NB4 (cell line): ENCODE measurements at places on chromosomes 16 and 17.

- no peak for DNase-seq
Measured at GRCh38 chr16:1673424-1674151, 4.5 kb upstream of the JPT2 start.

- DNase-seq, result no peak
Measured at GRCh38 chr16:55367301-55367811, 43.4 kb downstream of the IRX6 start.

DNA sequence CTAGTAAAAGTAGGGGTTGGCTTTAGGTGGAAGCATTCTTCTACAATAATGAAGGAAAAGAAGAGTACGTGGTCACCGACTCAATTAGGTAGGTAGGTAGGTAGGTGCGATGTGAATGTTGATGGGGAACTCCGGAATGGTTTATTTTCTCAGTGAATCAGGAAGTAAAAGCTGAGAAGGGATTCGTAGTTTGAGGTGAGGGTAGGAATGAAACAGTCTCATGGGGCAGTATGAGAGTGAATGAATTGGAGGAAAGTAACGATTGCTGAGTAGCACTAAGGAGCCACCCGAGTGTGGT lies 13.9 kb downstream of the PER1 start:
- DNase-seq, result no peak

- peak; percentile 86 for DNase-seq
Measured at GRCh38 chr17:18217412-18218015, 7.9 kb upstream of the LLGL1 start.

- DNase-seq, result no peak
Measured at GRCh38 chr16:91484-91883, 13.5 kb downstream of the MPG start.

GRCh38 chr17:81990836-81991683 lies 13.6 kb downstream of the ASPSCR1 start:
- DNase-seq, result no peak

- peak; percentile 96 for DNase-seq
Measured at GRCh38 chr16:72927199-72928089, 120.5 kb downstream of the ZFHX3 start.

DNA sequence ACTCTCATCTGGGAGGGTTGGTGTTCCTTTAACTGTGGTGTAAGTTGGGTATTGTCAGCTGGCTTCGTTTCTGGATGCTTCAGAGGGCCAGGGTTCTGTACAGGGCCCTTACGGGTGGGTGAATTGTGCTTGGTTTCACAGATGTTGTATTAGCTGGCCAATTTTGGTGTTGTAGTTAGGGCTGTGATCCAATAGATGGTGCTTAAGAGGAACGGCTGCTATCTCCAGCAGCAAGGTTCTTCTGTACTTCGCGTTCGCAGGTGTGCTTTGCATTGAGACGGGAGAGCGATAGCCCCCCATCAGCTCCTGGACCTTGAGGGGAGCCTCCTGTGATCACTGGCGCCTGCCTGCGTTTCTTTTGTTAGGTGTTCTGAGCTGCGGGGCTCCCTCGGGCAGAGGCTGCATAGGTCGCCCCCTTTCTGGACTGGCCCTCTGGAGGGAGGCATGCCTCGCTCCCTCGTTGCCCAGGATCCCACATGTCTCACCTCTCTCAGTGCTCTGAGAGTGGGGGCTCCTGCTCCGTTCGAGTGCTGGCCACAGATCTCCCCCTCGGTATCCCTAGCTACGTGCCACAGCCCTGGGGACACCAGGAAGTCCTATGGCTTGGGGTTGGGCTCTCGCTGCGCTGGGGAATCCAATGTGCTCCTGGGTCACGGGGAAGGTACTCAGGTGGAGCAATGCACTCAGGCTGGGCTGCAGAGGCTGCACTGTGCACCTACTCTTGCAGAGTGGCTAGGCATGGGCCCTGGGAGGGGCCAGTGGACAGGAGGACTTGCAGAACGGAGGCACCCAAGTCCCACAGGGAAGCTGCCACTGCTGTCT lies 837 bp upstream of the PRDM7 start:
- peak; percentile 86 for DNase-seq

DNA sequence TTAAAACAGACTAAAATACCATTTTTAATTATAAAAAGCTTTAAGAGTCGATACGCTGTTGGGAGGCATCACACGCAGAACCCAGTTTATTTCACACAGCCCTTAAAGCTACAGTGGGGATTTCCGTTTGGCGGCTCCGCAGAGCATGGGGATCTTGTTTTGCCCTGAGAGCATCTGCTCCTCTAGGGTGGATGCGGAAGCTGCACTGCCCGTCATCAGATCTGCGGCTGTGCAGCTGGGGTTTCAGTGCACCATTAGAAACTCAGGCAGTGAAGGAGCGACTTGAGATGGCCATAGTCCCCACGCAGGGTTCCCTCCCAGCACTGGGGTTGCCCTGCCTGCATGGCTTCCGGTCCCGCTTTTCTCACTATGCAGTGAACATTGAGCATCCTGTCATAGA lies 62.2 kb upstream of the CHMP6 start:
- no peak for DNase-seq

DNA sequence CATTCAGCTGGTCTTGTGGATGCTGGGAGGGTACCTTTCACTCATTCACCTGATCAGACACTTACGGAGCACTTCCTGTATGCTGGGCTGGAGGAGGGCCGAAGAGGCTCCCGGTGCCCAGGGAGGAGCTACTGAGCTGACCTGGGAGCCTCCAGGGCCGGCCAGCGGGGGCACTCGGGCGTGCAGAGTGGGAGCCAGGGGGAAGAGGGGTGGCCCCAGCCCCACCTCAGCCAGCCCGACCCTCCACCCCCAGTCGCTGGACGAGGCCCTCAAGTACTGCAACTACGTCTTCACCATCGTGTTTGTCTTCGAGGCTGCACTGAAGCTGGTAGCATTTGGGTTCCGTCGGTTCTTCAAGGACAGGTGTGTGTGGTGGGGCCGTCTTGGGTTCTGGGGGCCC lies 10.3 kb downstream of the TPSG1 start:
- DNase-seq, result no peak

- DNase-seq, result no peak
Measured at GRCh38 chr17:62920300-62920699, 45.7 kb upstream of the TANC2 start.

- DNase-seq, result peak; percentile 52
Measured at GRCh38 chr17:72726936-72727335, 365.6 kb downstream of the SLC39A11 start.

DNA sequence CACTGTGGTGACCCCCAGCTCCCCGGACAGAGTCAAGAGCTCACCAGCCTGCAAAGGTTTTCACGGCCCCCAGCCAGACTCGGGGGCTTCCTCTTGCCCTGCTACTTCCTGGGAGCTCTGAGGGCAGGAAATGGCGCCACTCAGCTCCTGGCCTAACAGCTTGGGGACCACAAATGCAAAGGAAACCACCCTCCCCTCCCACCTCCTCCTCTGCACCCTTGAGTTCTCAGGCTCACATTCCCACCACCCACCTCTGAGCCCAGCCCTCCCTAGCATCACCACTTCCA lies 375 bp upstream of the SPN start:
- DNase-seq, result peak; percentile 98

GRCh38 chr17:37446027-37446426 lies 39.3 kb downstream of the TADA2A start:
- DNase-seq, result no peak

DNA sequence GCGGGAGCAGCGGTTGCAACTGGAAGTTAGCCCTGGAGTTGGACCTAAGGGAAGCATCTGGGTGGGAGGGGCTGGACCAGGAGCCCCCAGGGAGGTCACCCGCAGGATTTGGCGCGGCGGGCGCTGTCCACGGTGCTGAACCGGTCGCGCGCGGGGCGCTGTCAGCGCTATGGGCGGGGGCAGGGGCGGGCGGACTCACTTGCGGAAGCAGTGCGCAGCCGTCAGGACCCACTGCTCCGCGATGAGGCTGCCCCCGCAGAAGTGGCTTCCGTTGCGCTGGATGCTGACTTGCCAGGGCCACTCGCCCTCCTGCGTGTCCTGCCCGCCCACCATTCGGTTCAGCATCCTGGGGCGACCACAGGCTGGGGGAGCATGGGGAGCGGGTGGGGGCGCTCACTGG lies 4.5 kb downstream of the PRSS27 start:
- peak; percentile 78 for DNase-seq

- DNase-seq, result peak; percentile 15
Measured at GRCh38 chr17:56832446-56832845, 1.3 kb downstream of the C17orf67 start.

- no peak for DNase-seq
Measured at GRCh38 chr16:4536391-4537106, 2.0 kb downstream of the CDIP1 start.

- no peak for DNase-seq
Measured at GRCh38 chr16:17320009-17320408, 150.8 kb downstream of the XYLT1 start.

GRCh38 chr17:45688820-45689219 lies 95.3 kb upstream of the CRHR1 start:
- DNase-seq, result no peak

DNA sequence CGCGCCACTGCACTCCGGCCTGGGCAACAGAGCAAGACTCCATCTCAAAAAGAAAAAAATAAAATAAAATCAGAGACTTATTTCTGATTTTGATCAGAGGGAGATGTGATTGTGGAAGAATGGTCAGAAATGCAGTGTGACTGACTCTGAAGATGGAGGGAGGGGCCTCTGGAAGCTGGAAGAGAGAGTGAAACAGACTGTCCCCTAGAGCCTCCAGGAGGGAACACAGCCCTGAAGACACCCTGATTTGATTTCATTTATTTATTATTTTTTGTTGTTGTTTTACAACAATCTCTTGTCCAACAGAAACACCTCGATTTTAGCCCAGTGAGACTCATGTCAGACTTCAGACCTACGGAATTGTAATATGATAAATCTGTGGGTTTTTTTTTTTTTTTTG lies 26.1 kb downstream of the BCL7C start:
- DNase-seq, result peak; percentile 24

DNA sequence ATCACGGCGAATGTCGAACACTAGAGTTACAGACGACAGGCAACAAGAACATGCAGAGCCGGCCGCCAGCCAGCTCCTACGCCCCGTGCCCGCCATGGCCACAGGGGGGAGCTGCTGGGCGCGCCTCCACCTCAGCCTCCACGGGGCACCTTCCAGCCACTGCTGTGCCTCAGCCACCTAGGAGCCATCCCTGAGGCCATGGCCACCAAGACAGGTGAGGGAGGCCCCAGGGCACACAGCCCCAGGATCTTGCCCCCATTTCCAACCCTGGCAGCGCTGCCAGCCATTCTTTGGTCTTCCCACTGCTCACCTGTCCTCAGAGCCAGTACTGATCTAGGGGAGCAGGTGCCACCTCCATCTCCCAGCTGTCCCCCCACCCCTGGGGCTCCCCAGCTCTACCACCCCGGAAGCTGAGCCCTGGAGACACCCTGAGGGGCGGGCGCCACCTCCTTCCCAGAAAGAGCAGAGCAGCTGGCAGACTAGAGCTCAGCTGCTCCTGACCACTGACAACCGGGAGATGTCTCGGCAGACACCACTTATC lies 11.8 kb downstream of the GNPTG start:
- DNase-seq, result peak; percentile 58

GRCh38 chr17:49575679-49576087 lies at the start of gene NXPH3:
Gene NXPH3, plus strand, starts transcription at chr17:49575871. Its CDS starts 349 bp downstream, at chr17:49576220.
- DNase-seq, result peak; percentile 71

DNA sequence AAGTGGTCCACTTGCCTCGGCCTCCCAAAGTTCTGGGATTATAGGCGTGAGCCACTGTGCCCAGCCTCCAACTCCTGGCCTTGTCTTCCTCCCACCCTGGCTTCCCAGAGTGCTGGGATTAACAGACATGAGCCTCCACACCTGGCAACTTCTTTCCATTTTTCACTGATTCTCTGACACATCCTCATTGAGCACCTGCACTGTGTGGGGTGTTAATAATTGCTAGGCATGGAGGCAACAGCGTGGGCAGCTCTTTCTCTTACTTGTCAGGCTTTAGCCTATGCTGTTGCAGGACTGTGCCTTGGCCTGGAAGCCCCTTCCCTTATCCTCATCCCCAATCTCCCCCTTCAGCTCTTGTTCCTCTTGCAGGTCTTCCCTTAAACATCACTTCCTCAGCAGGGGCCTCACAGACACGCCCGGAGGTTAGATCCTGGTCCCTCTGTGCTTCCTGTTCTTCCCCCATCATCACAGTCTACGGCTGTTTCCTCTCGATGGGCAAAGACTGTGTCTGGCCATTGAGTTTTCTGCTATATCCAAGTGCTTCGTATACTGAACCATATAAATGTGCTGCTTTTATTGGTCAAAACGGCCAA lies 7.9 kb downstream of the QPRT start:
- no peak for DNase-seq

GRCh38 chr16:63913290-63913689 lies 1208.6 kb downstream of the CDH11 start:
- no peak for DNase-seq

GRCh38 chr17:16569358-16569712 lies 331 bp upstream of the ZNF287 start:
- DNase-seq, result no peak

GRCh38 chr16:49738832-49739231 lies 117.1 kb downstream of the ZNF423 start:
- DNase-seq, result no peak

DNA sequence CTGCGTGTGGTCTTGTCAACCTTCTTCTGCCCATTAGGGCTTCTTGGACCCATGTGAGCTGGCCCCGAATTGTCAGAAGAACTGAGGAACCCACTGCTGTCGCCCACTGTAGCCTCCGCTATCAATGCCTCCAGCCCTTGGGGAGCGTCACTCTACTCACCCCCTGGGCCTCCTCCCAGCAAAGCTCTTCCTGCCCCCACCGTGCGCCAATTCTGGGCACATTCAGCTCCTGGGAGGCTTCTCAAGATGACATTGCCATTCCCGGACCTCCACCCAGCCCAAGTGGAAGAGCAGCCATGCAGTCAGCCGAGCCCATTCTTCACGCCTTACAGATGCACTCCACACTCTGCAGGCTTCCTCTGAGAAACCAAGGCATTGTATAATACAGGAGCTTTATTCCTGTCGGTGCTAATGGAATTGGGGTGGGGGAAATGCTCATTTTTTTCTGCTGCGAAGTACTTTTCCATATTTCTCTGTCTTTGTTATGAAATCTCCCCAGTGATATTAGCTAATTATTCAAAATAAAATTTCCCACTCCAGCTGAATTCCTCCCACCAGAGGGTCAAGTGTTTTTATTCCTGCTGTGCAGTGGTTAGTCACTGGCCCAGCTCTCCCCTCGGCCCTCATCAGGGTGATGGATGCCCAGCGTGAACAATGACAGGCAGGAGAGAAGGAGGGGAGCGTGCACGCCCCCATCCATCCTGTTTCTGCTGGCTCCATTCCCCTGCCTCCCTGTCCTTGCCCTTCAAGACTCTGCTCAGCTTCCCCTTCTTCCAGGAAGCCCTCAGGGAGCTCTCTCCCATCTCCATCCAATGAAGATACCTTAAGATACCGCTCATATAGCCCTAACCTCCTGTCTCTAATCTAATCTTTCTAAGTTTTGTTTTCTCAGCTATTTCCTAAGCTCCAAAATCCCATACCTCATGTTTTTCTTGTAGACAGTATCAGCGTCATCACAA lies 87.7 kb downstream of the C16orf95 start:
- no peak for DNase-seq
